ENCODE measurements at places on chromosomes 3 and 15. TPM values are rescaled to one million over a fixed set of nuclear protein-coding genes. Genes with fewer than 3 reads are reported as not detected.

GREM1 gene
- polyA plus RNA-seq = not detected

GRCh38 chr3:188458756-188459155 lies 304.8 kb downstream of the LPP start:
- DNase-seq = no peak

LRRC31 gene
- polyA plus RNA-seq = not detected

GRCh38 chr3:158420654-158421396 lies 150.2 kb upstream of the MLF1 start:
- peak; percentile 1 for DNase-seq

EPHB3 gene
- polyA plus RNA-seq = 1.2 TPM

ISLR2 gene
- polyA plus RNA-seq = not detected

GRCh38 chr3:71376911-71377310 lies 206.6 kb downstream of the FOXP1 start:
- DNase-seq = no peak

- DNase-seq = no peak
Measured at GRCh38 chr3:76694063-76694462, 345.8 kb upstream of the ROBO2 start.

Measured in CD14-positive monocyte (primary cell).